ENCODE measurements at places on chromosomes 2 and 18. TPM values are rescaled to one million over a fixed set of nuclear protein-coding genes. Genes with fewer than 3 reads are reported as not detected.

CD207 gene
- total RNA-seq, result not detected

MTCL1 gene
- 24.2 TPM for total RNA-seq

IL18R1 gene
- total RNA-seq, result 3.3 TPM

FHL2 gene
- total RNA-seq, result 48.4 TPM

CEBPZOS gene
- total RNA-seq, result 27.2 TPM

DNA sequence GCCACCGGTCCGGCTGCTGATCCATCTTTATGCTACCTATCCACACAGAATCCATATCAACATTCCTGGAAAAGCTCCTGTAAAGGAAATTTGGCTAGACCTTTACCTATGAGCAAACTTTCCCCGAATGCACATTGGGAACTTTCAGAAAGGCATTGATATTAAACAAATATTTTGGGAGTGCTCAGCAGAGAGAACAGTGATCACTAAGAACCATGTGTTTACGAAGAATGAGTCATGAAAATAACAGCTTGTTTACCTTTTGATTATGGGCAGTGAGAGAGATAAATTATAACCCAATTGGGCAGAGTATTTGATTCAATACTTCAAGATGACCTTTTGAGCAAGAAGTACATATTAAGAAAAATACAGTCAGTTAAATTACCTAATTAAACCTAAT, 189.7 kb upstream of the CDH2 start:
- DNase-seq, result no peak

- no peak for DNase-seq
Measured at GRCh38 chr18:13623348-13623747, 103.0 kb downstream of the FAM210A start.

DNA sequence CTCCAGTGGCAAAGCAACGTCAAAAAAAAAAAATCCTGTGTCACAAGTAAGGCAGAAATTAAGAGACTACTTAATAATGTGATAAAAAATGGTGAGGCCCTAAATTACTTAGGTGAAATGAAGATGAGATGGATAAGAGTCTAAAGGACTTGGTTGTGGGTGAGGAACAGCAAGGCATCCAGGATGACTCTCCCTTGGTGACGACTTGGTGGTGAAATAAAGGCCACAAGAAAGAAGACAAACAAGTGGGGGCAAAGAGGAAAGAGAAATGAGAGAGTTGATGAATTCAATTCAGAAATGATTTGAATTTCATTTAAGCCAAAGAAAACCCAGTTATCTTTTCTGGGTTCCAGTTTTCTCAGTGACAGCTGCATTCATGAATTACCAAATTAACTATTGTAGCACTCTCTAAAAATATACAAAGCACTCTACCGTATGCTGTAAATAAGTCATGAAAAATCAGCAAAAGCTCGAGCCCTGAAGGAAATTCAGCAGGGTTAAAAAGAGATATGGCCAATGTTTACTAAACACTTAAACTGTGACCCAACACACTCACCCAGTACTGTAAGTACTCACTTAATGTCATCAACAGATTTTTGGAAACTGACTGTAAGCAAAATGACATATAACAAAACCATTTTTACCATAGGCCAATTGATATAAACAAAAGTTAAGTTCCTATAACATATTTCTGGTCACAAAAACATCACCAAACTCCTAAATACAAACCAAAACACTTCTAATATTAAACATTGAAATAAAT, 1.4 kb downstream of the METTL8 start:
- no peak for DNase-seq

GRCh38 chr2:128365217-128365905, 46.7 kb upstream of the HS6ST1 start:
- no peak for DNase-seq

- no peak for DNase-seq
Measured at GRCh38 chr2:174195253-174195652, 53.1 kb downstream of the OLA1 start.

- no peak for DNase-seq
Measured at GRCh38 chr2:188580738-188581137, 289.1 kb downstream of the GULP1 start.

GRCh38 chr2:107281637-107282036, 395.7 kb upstream of the ST6GAL2 start:
- DNase-seq, result peak; percentile 18

GRCh38 chr2:227198866-227199265, 34.4 kb downstream of the COL4A3 start:
- no peak for DNase-seq

- DNase-seq, result no peak
Measured at GRCh38 chr2:185145316-185146121, 547.2 kb downstream of the ZNF804A start.

GRCh38 chr18:56678836-56679565, 27.8 kb downstream of the WDR7 start:
- no peak for DNase-seq

GRCh38 chr2:21330786-21331391, 207.1 kb downstream of the TDRD15 start:
- DNase-seq, result no peak

GRCh38 chr2:24930768-24931167, 10.7 kb upstream of the ADCY3 start:
- no peak for DNase-seq

DNA sequence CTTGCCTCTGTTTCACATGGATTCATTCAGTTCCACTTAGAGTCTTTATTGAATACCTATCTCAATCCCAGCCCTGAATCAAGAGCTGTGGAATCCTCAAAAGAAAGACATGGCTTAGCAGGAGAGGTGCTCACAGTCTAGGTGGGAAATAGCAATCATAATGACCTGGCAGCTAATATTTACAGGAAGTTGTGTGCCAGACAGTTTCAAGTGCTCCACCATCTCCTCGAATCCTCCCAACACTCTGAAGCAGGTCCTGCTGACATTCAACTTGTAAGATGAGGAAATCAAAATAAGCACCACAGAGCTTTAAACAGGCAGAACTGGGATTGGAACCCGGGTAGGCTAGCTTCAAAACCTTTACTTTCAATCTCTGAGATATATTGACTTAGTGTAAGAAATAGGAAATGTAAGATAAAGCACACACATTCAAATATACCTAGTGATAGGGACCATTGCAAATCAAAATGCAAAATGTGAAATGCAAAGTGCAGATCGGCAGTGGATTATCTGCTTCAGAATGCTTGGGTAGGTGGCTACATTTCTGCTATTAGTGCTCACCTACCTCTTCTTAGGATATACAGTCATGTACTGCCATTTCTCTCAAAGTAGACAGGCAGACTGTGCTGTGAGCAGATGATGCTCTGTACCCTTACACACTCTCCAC, 182.0 kb downstream of the PRKCE start:
- no peak for DNase-seq

- no peak for DNase-seq
Measured at GRCh38 chr18:48875942-48876511, 74.7 kb downstream of the SMAD7 start.

DNA sequence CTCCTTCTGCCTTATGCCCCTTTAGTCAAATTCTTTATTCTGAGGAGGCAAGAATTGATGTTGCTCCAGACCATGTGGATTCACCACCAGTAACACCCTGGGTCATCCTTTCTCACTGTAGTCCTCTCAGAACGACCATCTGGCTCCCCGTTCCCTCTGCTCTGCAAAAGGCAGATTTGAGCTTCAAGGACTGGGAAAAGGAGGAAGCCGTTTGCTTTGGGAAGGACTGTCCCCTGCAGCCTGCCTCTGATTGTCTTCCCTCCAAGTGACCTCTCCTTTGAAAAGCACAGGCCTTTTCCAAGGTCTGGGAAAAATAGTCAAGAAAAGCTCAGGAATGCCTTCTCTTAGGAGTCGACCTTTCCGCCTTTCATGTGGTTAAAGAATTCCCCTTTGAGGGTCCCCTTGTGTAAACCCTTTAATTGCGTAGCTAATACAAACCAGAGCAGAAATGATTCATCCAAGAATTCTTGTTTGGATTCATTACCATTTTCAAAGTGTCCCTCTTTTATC, 130.1 kb upstream of the COPS8 start:
- DNase-seq, result no peak

DNA sequence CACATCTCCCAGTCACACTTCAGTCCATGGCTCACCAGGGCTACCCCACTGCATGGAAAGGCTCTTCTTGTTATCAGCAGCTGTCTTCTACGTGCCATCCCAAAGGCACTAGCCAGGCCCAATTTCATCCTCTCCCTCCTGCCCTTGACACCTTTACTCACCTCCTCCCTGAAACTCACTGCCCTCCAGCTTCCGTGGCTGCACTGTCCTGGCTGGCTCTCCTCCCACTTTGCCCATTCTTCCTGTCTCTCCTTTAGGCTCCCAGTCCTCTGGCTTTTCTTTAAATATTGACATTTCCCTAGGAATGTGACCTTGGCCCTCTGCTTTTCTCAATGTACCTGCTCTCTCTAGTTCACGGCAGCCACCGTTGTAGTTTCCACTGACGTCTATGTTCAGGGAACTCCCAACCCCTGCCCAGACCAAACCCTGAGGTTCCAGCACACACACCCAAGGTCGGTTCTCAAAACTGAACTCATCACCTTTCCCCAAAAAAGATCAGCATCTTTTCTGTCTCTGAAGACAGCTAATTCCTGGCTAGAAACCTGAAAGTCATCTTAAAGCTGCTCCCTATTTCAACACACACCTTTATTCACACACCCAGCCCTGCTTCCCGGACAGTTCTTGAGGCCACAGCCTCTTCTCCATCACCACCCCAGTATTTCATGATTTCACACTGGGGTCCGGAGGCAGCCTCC, 36.7 kb downstream of the WDFY1 start:
- no peak for DNase-seq

- no peak for DNase-seq
Measured at GRCh38 chr2:148720501-148721001, 76.0 kb downstream of the EPC2 start.

DNA sequence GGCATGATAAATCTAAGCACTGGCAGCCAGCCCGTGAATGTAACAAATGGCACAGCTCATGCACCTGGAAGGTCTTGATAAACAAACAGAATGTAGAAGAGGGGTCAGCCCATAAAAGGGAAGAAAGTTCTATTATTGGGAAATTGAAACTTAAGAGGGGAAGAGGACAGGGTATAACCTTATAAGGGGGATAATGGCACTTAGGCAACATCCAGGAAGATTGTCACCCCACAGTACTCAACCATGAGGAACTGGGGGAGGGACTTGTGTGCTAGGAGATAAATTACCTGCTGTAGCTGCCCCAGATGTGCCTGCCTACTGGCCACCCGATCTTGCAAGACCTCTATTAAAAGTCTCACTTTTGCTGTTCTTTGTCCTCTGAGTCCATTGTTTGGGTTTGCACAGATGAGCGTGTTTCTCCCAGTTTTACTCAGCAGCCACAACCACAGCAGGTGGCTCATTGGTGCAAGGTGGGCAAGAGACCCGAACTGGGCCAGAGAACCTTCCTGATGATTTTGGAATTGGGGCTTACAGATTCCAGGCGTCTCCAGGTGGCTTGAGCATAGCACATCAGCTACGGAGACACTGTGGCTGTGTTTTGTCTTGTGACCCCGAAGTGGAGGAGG, 79.0 kb upstream of the TAF1B start:
- DNase-seq, result no peak

DNA sequence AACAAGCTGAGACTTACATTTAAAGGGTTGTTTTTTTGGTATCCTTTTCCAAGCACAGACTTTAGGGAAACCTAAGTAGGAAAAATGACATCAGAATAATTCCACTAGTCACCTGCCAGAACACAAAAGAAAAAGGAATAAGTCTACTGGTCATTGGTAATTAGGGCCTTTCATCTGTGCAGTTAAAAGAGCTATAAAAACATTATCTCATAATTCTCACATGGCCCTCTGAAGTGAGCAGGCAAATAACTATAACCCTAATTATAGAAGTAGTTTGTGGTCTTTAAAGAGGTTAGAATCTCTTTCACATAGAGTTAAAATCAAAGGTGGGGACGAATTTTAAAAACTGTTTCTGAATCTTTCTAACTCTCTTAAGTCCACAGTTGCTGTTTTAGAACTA, 111.1 kb upstream of the B3GNT2 start:
- DNase-seq, result no peak

GRCh38 chr2:10319892-10320574, 17.3 kb downstream of the HPCAL1 start:
- no peak for DNase-seq

DNA sequence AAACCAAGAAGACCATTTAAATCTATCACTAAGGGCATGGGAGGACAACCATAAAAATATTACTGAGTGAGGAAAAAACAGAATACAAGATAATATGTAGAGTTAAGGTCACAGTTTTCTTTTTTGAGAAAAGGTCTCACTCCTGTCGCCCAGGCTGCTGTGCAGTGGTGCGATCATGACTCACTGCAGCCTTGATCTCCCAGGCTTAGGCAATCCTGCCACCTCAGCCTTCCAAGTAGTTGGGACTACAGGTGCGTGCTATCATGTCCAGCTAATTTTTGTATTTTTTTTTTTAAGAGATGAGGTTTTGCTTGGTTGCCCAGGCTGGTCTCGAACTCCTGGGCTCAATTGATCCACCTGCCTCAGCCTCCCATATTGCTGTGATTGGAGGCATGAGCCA, 24.0 kb downstream of the POLR1A start:
- DNase-seq, result no peak

DNA sequence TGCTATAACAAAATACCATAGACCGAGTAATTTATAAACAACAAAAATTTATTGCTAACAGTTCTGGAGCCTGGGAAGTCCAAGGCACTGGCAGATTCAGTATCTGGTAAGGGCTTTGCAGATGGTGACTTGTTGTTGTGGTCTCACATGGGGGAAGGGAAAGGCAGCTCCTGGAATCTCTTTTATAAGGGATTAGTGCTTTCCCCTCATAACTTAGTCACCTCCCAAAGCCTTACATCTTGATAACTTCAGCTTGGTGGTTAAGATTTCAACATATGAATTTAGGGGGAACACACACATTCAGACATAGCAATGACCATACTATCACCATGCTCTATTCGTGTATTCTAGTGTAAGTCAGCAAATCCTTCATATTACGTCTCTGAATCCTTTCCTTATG, 447.6 kb upstream of the TCF4 start:
- DNase-seq, result no peak

DNA sequence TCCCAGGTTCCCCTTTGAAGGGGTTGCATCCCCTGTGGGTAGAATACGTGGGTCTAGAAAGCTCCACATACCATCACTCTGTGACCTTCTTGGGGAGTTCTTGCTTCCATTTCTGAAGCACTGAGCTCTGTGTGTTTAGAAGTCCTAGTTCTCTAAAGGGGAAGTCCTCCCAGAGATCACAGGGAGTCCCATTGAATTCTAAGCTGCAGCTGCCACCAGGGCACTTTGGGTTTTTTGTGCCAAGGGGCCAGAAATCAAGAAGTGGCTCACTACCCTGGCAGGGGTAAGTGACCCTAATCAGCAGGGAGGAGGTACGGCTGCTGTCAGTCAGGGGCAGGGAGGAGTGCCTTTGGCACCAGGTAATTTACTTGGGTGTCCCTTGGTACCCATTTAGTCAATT, 70.9 kb downstream of the EHD3 start:
- DNase-seq, result no peak

- no peak for DNase-seq
Measured at GRCh38 chr18:62523631-62524439, 1.0 kb downstream of the ZCCHC2 start.

Measured in urinary bladder (tissue), 4 donors.